ENCODE measurements at places on chromosomes 1 and 21.

DNA sequence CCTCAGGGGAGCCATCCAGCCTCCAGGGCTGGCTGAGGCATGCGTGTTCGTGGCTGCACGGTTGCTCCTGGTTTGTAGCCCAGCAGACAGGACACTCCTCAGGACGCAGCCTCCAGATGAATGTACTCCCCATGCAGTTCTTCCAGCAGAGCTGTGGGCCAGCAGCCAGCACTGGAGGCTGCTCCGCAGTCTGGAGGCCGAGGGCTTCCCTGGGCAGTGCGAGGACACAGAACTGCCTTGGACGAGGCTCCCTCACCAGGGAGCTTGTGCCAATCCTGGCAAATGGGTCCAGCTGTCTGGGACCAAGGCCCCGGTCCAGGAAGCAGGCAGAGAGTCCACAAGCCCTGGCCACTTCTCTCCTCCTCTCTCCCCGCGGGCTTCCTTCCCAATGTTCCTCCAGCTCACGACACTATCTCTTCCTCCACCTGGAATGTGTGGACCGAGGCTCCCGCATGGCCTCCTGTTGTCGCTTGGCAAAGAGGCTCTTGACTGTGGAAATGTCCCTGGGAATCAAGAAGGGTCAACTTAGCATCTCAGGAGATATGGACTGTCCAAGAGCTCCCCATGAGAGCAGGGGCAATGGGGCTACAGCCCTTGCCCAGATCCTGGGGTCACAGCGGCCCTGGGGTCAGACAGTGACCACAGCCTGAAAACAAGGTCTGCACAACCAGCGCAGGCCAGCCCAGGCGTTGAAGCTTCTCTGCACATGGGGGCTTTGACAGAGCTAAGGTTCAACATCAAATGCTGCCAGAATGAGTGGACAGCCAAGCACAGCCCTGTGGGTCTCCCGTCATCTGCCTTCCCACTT is 5.3 kb downstream of the EDN2 start:
- no peak for DNase-seq

- DNase-seq = no peak
Observed at GRCh38 chr1:201518071-201518470, 11.1 kb upstream of the CSRP1 start.

DNA sequence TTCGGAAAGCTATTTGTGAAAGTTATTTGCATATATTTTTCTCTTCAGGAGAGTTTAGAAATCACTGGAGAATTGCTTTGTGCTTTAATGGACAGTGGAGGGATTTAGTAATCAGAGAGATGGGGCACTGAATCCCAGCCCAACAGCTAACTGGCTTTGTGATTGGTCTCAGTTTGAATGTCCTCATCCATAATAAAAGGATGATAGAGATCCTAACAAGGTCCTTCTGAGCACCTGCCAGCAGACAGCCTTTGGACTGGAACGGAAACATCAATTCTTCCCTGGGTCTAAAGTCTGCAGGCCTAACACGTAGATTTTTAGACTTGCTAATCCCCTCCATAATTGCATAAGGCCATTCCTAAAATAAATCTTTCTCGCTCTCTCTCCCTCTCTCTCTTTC is 112.0 kb upstream of the ADAMTS5 start:
- no peak for DNase-seq

GRCh38 chr1:184624626-184625025 is 130.0 kb downstream of the EDEM3 start:
- DNase-seq = no peak
